Tibial nerve (tissue), 4 donors: ENCODE measurements at places on chromosomes 4 and X. TPM values are rescaled to one million over a fixed set of nuclear protein-coding genes. Genes with fewer than 3 reads are reported as not detected.

Gene STAP1
- total RNA-seq: not detected

Gene F8
- 17.1 TPM for total RNA-seq

Gene XAGE2
- total RNA-seq: not detected

Gene FANCB
- 2.5 TPM for total RNA-seq

Gene SLC25A31
- not detected for total RNA-seq

Gene OPN1MW3
- total RNA-seq: not detected

Gene UGT2B15
- total RNA-seq: not detected

Gene PRSS12
- 0.21 TPM for total RNA-seq

Gene PCDH11X
- total RNA-seq: 0.84 TPM

Gene AMOT
- total RNA-seq: 22.0 TPM

Gene PLP1
- 256 TPM for total RNA-seq

Gene POU4F2
- total RNA-seq: not detected

Gene UGT2B11
- not detected for total RNA-seq

Gene ARL9
- not detected for total RNA-seq

Gene MAGED1
- 46.8 TPM for total RNA-seq

Gene PORCN
- 18.1 TPM for total RNA-seq

Gene CNGA1
- total RNA-seq: 4.4 TPM

Gene ALPK1
- 38.1 TPM for total RNA-seq
